ENCODE measurements at places on chromosomes 3 and 15.

DNA sequence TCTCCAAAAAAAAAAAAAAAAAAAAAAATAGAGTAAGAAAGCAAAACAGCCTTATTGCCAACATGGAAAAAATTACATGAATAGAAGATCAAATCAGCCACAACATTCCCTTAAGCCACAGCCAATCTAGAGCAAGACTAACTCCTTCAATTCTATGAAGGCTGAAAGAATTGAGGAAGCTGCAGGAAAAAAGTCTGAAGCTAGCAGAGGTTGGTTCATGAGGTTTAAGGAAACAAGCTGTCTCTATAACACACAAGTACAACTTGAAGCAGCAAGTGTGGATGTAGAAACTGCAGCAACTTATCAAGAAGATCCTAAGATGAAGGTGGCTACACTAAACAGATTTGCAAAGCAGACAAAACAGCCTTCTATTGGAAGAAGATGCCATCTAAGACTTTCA is 9.3 kb downstream of the PARL start:
- DNase-seq = no peak

DNA sequence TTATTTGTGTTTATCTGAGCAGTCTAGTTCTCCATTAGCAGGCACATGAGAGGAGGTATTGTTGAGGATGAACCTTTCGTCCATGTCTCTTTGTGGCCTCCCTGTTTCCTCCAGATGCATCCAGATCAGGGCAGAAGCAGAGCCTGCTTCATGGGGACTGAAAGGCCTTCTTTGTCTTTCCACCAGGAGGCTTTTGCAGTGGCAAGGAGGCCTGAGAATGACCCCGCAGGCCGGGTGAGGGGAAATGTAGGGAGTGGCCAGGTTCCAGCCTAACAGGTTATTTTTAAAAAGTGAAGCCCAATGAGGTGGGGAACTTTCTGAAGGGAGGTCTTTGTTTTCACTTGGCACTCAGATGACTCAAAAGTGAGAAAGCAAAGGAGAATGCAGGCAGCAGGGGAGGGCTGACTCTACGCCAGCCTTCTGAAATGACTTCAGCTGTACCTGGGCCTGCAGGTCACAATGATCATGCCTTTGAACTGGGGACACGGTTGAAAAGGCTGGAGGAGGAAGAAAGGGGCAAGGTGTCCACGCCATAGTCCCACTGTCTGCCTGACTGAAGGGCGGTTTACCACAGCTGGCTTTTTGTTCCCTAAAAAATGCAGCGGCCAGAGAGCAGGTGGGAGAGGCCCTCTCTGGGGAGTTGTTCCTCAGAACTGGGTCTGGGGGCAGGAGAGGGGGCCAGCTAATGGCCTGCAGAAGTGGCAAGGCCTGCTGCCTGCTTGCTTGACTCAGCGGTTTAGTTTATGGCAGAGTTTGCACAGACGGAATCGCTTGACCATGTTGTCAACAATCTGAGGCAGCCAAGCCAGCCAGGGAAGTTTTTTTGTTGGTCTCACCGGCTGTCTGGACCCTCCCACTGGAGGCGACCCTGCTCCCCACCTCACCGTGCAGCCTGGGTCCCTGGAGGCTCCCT is 28.7 kb downstream of the CMTM7 start:
- peak; percentile 51 for DNase-seq

DNA sequence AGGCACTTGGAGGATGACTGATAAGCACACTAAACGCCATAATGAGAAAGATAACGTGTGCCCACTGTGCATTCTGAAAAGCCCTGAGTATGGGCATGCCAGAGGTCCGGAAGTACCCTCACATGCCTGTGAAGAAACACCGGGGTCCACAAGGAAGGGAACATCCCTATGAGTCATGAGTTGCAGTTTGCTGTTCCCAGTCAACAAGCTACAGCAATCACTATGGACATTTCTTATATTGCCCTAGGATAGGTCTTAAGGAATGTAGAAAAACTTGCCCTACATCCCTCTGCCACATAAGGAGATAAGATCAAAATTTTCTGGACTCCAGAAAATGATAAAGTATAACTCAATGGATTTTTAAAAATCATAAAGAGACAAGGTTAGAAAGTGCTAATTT is 9.9 kb downstream of the MB21D2 start:
- no peak for DNase-seq

- no peak for DNase-seq
These were observed 81.6 kb downstream of the FBN1 start for GRCh38 chr15:48563934-48564333.

- DNase-seq = no peak
These were observed 12.3 kb upstream of the COL6A6 start for GRCh38 chr3:130504701-130505100.

DNA sequence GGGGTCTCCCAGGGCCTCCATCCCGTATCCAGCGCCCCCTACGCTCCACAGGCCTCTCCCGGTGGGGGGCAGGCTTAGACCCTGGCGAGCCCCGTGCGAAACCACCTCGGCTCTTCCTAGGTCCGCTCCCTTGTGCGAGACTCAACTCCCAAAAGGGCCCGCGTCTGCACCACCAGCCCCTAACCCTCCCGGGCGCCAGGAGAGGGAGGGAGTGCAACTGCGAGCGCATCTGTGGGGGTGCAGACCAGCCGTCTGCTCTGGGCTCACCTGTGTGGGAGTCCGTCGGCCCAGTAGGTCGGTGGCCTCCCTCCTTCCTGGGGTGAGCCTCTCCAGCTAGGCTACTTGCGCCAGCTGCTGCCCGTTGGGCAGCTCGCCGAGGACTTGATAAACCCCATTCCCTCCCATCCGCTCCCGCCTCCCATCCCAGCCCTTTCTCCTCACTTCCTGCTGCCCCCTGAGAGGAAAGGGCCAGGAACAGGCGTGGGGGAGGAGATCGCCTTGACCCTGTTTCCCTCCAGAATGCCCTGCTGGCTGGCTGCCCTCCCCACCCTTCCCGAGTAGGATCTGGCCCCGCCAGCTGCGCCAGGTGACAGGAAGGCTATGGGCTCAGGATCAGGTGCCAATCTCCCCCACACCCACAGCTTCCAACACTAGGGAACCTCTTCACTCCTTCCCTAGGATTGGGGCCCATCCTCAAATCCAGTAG is at the start of gene HYAL2:
HYAL2 (minus strand) TSS at position 360 of the 706 bp plus-strand sequence. CDS start 2,256 bp downstream, outside the sequence.
- no peak for DNase-seq

GRCh38 chr3:51355891-51356578 is 29.1 kb upstream of the MANF start:
- DNase-seq = no peak

GRCh38 chr3:83968356-83968755 is 990.4 kb upstream of the CADM2 start:
- no peak for DNase-seq

GRCh38 chr3:156474560-156475389 is 80.1 kb downstream of the SSR3 start:
- no peak for DNase-seq

DNA sequence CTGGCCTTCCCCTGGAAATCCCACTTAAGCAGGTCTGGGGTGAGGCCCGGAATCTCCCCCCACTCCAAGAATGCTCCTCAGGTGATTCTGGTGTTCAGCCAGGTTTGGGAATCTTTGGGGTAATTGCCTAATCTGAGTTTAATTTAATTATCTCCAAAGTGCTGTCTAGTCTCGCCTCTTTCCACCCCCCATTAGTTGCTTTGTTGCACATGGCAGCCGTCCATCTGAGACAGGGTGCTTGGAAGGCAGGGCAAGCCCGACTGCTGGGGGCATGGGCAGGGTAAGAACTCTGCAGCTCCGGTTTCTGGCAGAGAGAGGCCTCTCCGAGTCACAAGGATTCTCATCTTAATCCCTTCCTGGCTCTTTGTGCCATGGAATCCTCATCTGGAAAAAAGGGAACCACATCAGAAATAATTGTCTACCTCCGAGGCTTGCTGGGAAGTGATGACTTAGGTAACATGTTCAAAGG is 15.0 kb downstream of the IL17RD start:
- no peak for DNase-seq

GRCh38 chr3:148631124-148631903 is 66.4 kb upstream of the AGTR1 start:
- no peak for DNase-seq

DNA sequence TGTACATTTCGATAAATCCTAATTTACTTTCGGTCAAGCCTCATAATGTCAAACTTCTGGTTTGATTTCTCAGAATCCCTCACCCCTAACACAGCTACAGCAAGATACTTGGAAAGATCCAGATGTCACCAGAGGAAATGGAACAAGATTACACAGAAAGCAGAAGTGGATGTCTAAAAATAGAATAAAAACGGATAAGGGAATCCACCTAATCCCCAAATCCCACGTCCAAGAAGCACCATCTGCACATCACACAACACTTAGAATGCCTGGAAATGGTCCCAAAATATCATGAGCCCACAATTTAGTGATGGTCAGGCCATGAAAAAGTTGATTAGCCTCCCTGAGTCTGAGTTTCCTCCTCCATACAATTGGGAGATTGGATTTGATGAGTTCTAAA is 61.7 kb downstream of the AGTR1 start:
- no peak for DNase-seq

- DNase-seq = peak; percentile 61
These were observed at the start of gene PLCH1 for GRCh38 chr3:155744626-155745324. TSS of gene PLCH1 (minus strand) at chr3:155745071. CDS start at chr3:155704224, 40,847 bp downstream.

- no peak for DNase-seq
These were observed 141.5 kb downstream of the GADL1 start for GRCh38 chr3:30752970-30753369.

DNA sequence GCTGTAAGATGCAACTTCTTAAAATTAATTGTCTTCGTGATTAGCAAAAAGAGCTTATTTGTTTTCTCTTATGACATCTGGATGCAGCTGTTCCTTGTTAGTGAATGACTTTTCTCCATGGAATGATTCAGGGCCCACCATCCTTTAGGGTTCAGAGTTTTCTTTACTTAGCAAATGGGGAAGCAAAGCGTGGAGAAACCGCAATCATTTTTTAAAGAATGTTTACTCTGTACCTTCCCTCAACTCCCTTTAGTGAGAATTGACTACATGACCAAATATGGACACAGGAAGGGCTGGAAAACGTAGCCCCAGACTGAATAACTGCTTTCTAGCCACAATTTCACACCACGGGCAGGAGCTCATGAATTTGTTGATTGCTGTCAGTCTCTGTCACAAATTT is 130.1 kb downstream of the EDEM1 start:
- no peak for DNase-seq

DNA sequence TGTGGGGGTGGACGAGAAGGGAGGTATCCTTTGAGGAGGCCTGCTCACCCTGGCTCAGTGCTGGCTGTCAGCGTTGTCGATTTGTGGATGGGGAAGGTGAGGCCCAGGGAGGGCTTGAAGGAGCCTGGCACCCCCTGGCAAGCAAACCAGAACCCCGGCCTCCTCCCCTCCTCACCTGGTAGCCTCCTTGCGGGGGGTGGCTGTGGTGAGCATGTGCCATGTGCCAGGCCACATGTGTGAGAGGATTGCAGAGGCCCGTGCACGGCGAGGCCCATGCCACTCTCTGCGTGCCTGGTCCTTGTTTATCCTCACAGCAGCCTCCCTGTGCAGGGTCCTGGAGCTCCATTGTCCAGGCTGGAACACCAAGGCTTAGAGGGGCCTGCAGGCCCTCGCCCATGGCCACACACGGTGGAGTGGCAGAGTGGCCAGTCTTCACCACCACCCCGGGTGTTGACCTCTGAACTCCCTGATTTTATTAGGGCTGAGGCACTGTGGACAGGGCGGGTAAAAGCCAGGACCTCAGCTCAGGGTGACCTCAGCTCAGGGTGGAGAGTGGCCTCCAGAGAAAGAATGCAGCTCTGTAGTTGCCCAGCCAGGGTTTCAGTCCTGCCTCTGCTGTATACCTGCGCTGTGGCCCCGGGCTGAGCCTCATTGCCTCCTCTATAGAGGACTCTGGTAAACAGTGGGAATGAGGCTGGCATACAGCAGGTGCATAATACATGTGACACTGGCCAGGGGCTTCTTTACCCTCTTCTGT is 29.1 kb downstream of the HDAC11 start:
- DNase-seq = no peak

GRCh38 chr15:64288999-64289398 is 67.0 kb downstream of the CSNK1G1 start:
- DNase-seq = no peak

- DNase-seq = no peak
These were observed 29.3 kb downstream of the BTD start for GRCh38 chr3:15630646-15631350.

- no peak for DNase-seq
These were observed 73.2 kb downstream of the IQCH start for GRCh38 chr15:67327737-67328136.
